ENCODE measurements at places on chromosomes 12 and 14. TPM values are rescaled to one million over a fixed set of nuclear protein-coding genes. Genes with fewer than 3 reads are reported as not detected.

DNA sequence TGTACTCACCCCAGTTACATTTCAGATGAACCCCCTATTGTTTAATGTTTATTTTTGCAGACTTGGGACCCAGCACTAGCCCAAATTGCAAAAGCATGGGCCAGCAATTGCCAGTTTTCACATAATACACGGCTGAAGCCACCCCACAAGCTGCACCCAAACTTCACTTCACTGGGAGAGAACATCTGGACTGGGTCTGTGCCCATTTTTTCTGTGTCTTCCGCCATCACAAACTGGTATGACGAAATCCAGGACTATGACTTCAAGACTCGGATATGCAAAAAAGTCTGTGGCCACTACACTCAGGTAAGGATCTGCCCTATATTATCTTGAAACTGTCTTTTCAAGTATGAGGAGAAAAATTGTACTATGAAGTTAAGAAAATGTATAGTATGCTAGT lies 1.2 kb downstream of the GLIPR1 start:
- no peak for ATAC-seq

- no peak for ATAC-seq
These were observed 64.0 kb upstream of the DIO2 start for GRCh38 chr14:80275208-80275850.

DNA sequence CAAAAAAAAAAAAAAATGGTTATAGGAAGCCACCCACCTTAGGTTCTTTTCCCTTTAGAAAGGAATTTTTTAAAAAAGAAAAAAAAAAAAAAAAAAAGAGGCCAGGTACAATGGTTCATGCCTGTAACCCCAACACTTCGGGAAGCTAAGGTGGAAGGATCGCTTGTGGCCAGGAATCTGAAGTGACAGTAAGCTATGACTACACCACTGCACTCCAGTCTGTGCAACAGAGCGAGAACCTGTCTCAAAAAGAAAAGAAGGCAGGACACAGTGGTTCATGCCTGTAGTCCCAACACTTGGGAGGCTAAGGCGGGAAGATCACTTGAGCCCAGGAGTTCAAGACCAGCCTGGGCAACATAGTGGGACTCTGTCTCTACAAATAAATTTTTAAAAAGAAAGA lies 36.0 kb downstream of the SPTLC2 start:
- ATAC-seq: no peak

DNA sequence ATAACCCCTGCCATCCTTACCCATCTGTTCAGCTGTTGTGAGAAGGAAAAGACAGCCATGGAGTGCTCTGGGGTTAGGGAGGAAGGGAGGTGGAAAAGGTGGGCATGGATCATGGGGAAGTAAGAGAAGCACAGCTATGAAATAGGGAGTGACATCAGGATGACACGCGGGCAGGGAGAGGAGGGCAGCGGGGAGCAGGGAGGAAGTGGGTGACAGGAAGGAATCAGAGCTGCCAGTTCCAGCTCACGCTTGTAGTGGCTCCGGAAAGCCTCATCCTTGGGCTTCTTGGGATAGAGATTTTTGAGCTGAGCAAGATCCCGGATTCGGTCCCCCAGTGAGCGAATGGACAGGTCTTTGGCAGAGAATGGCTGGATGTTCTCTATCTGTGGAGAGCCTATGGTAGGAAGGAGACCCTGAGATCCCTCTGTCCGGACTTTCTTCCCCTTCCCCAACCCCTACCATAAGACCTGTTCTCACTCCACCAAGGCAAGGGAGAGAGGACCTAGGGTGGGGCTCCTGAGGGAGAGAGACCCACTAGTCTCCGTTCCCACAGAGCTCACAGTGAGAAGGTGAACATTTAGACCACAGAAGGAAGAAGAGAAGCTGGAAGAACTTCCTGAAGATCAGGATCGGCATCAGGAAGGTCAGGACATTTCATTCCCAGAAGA lies 10.3 kb downstream of the NAB2 start:
- ATAC-seq: no peak

Gene FAM90A1
- total RNA-seq: not detected

Gene FGF23
- total RNA-seq: not detected

Measured in gastroesophageal sphincter (tissue), 4 donors.